Stimulated activated CD8-positive, alpha-beta memory T cell treated with anti-CD3 and anti-CD28 coated beads, Interleukin-4, amount 100 ng/mL, for 4 hours (primary cell): ENCODE measurements at places on chromosomes 4 and X.

DNA sequence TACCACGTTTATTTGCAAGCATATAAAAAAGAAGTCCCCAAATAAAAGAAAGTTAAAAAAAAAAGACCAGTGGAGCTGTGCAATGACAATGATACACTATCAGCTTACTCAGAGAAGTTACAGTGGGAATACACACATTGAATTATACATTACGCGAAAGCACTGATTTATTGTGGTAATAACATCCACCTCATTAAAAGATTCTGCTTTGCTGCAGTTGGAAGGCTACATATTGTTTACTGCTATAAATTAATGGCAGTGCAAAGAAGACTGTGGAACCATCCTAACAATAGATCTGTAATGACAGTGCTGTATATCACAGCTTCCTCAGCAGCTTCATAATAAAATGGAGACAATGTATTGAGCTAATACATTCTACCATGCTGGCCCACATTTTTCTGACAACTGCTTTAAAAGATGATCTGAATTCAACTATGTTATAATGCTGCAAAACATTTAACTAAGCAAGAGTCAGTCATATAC lies 142.5 kb upstream of the MAB21L2 start:
- no peak for DNase-seq

GRCh38 chr4:181127171-181127570 lies 1116.0 kb upstream of the TENM3 start:
- DNase-seq, result no peak

DNA sequence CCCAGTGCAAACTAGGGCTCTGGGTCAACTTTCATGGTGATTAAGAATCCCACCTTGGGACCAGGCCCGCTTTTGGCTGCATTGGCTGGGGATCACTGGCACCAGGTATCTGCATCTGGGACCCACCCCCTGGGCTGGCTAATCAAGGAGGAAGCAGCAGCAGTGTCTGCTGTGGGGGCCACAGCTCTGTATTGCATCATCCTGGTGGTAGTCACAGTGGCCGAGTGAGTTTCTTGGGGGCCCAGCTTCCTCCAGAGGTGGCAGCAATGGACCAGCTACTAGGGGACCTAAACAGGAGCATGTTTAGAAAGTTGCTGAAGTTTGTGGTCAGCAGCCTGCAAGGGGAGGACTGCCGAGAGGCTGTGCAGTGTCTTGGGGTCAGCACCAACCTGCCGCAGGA lies 15.7 kb downstream of the LNX1 start:
- no peak for DNase-seq

GRCh38 chr4:177080388-177080787 lies 229.3 kb upstream of the NEIL3 start:
- no peak for DNase-seq

DNA sequence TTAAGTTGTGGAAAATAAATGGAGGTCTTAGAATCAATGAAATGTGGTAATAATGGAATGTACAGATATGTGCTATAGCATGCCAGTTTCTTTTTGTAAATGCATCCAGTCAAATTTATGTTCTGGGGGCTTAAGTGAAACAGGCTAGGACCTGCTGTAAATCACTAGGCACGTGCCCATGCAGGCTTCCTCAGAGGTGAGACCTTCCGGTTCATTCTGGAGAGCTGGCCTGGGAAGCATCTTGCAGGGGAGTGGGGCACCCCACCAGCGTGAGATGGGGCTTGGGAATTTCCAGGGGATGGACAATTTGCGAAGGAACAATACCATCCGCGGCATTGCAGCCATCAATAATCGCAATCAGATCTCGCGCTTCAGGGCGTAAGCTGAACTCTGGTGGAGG lies 80.1 kb downstream of the SORCS2 start:
- DNase-seq, result no peak

- DNase-seq, result no peak
Measured at GRCh38 chr4:7787067-7787466, 152.6 kb downstream of the AFAP1 start.

DNA sequence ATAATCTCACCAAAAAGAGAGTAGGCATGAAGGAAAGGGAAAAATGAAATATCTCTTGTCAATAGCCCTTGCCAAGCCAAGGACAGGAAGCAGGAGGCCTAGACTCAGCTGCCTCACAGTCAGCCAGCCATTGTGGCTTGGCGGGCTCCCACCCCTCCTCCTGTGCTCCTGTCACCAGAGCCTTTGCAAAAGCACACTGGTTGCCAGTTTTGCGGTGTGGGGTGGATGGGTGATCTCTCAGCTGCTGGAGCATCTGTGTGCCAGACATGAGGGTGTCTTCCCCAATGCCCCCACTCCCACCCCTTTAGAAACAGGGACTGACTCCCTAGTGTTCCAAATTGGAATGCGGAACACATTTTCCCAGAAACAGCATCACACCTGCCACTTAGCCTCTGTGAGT lies 26.1 kb downstream of the ARHGEF6 start:
- DNase-seq, result no peak

- DNase-seq, result no peak
Measured at GRCh38 chr4:78542373-78542772, 9.2 kb upstream of the ANXA3 start.

- no peak for DNase-seq
Measured at GRCh38 chr4:173543266-173543665, 13.2 kb upstream of the HAND2 start.

- no peak for DNase-seq
Measured at GRCh38 chr4:164648849-164649212, 105.1 kb upstream of the SMIM31 start.

DNA sequence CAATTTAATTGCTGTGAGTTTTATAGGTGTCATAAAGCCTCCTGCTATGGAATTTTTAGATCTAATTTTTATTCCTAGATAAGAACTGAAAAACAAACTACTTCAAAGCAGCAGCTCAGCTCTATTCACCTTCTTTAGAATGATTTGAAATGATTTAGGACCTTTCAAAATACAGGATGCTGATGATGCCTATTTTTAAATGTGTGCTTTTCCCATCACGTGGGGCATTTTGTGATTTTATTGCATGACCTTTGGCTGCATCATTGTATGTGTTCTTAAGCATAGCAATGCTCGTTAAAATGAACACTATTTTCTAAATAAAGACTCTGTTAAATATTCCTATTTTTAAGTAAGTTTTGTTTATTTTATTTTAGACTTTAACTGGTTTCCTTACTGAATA lies 537.3 kb downstream of the STPG2 start:
- no peak for DNase-seq

GRCh38 chr4:156197216-156197615 lies 243.6 kb upstream of the CTSO start:
- no peak for DNase-seq

DNA sequence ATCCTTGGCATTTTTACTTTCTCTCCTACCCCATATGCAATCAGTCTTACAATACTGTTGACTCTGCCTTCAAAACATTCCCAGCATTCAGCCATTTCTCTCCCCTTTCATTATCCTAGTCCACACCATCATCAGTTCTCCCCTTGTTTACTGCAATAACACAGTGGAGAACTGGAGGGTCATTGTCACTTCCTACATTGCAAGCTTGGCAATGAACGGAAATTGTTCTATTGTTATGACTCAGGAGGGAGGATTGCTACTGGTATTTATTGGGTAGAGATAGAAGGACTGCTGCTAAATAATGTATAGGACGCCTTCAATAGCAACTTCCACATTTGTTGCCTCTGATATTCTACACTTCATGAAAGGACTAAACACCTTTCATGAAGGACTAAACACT lies 231.8 kb downstream of the BANK1 start:
- no peak for DNase-seq

GRCh38 chr4:152927737-152928136 lies 8.4 kb upstream of the FHDC1 start:
- no peak for DNase-seq

GRCh38 chrX:154979629-154980028 lies 42.9 kb downstream of the F8 start:
- no peak for DNase-seq

GRCh38 chrX:46325312-46325877 lies 219.8 kb downstream of the ZNF674 start:
- peak; percentile 32 for DNase-seq

- no peak for DNase-seq
Measured at GRCh38 chrX:68045008-68045577, 388.2 kb downstream of the OPHN1 start.

DNA sequence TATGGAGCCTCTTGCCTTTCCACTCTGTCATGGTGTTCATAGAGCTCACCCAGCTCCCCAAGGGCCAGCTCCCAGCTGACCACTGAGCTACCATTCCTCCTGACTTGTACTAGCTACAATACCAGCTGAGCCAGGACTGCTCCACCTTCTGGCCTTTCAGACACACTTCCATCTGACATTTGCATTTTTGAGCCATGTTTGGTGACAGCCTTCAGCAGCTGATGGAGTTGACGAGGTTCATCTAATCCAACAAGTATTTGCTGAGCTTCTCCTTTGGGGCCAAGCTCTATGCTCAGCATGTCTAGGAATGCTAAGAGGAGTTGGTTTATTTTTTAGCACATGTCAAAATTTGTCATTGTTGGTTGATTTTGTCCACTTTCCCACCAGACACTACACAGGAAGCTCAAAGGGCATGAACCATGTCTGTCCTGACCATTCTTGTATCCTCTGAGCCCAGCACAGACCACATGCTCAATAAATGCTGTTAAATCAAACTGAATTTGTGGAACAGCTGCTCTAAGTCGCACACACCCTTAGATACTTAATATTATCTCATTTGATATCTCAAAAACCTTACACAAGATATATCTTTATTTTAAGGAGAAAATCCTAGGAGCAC lies 142.6 kb upstream of the PPARGC1A start:
- DNase-seq, result no peak

DNA sequence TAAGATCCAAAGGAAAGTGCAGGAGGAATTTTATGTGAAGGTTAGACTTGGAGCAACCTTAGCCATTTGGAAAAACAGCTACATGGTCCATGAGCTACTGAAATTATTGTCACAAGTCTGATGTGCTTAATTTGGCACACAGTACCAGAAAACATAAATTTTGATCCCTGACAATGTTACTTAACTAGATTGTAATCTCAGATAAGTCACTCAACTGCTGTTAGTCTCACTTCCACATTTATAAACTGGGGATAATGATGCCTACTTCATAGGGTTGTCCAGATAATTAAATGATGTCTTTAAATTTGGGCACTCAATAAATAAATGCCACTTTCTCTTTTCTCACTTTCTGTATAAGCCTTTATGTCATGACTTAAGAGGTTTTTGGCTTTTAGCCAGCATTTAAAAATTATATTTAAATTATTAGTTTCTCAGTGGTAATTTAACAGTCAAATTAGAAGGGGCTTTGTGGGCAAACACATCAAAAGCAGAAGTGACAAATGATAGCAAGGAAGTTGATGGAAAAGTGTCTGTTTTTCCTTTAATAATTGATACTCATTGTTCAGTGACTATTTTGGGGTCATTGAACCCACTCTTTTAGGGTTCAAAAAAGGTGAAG lies 58.3 kb downstream of the PAQR3 start:
- DNase-seq, result no peak

GRCh38 chr4:20194123-20195013 lies 57.3 kb upstream of the SLIT2 start:
- no peak for DNase-seq

- no peak for DNase-seq
Measured at GRCh38 chr4:119125931-119126330, 9.7 kb upstream of the MYOZ2 start.

GRCh38 chr4:138188406-138189084 lies 53.6 kb downstream of the SLC7A11 start:
- DNase-seq, result no peak

- DNase-seq, result no peak
Measured at GRCh38 chr4:56512166-56512565, 6.6 kb downstream of the ARL9 start.

- no peak for DNase-seq
Measured at GRCh38 chr4:87978681-87979080, 3.2 kb downstream of the SPP1 start.

- no peak for DNase-seq
Measured at GRCh38 chrX:66751136-66751782, 112.4 kb upstream of the EDA2R start.

DNA sequence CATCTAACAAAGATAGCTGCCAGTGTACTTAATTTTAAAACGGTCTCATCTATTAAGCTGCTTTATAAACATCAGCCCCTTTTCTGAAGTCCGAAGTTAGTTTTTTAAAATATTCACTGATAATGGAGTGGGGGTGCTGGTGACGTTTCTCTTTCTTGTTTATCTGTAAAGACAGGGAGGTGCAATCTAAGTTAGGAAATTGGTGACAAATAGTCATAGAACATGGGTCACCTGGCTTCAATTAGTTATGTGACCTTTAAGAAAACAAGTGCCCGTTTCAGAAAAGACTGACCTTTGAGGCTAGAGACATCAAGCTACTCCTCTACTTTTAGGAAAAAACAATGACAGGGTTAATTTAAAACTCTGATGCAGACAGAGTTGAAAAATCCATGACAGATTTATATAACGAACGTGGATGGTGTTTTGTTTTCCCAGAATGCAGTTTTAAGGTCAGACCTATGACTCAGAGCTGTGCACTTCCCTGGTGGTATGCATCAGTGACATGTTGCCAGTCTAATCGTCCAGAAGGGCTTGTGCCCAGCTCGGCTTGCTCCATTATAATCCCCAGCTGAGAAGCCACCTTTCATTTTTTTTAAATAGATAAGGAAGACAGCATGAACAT lies 38.2 kb downstream of the FHL1 start:
- DNase-seq, result no peak

- peak; percentile 8 for DNase-seq
Measured at GRCh38 chrX:44343412-44344141, at the start of gene EFHC2. Gene EFHC2 (minus strand): TSS chrX:44343672. CDS start chrX:44343588, 84 bp downstream.

- no peak for DNase-seq
Measured at GRCh38 chrX:65300104-65300809, 234.3 kb downstream of the LAS1L start.

GRCh38 chrX:58025979-58026378 lies 115.7 kb upstream of the ZXDA start:
- DNase-seq, result no peak

DNA sequence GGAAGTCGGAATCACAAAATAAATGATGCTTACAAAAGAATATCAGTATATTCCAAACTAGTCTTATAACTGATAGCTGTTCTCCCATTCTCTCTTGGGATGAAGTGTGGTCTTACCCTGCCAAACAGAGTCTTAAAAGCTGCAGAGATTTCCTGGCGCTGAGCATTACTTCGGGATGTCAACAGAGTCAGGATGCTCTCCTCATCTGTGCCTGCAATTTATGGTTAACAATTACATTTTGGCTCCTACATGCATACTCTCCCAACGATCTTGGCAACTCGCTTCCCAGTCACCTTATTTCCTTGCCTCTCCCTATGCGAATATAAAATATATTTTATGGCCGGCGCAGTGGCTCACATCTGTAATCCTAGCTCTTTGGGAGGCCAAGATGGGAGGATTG lies 12.2 kb downstream of the ANXA5 start:
- DNase-seq, result no peak

GRCh38 chr4:14167876-14168510 lies 540.5 kb upstream of the BOD1L1 start:
- DNase-seq, result no peak

DNA sequence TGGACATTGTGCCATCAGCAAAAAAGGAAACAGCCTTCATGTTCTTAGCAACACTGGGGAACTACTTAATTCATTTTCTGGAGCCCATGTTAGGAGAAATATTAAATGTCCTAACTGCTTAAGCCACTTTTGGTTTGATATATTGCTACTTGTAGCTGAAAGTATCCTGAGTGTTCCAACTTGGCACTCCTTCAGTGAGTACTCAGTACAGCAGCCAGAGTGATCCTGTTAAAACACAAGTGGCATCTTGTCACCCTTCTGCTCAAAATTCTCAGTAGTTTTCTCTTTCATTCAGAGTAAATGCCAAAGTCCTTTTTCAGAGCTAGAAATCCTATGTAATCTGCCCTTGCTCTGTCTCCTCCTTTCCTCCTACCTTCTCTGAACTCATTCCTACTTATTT lies 522.0 kb downstream of the GRID2 start:
- no peak for DNase-seq

- no peak for DNase-seq
Measured at GRCh38 chrX:132292793-132293192, 73.5 kb upstream of the RAP2C start.
